Skeletal muscle tissue (tissue), 5 donors: ENCODE measurements at places on chromosomes 4 and X. TPM values are rescaled to one million over a fixed set of nuclear protein-coding genes. Genes with fewer than 3 reads are reported as not detected.

Gene ITGB1BP2
- total RNA-seq, result 120 TPM

Gene BEX5
- 0.52 TPM for total RNA-seq

Gene DNAAF6
- total RNA-seq, result not detected

Gene MTNR1A
- not detected for total RNA-seq

Gene HHIP
- 8.4 TPM for total RNA-seq

Gene PCDH7
- 33.4 TPM for total RNA-seq

Gene DCLK2
- 7.3 TPM for total RNA-seq

Gene PARM1
- 28.7 TPM for total RNA-seq

Gene L1CAM
- total RNA-seq, result 1.6 TPM

Gene ERAS
- not detected for total RNA-seq

Gene APLN
- total RNA-seq, result 4.2 TPM

Gene PRDM5
- 61.1 TPM for total RNA-seq

Gene ADH1A
- total RNA-seq, result 0.52 TPM

Gene SPANXB1
- not detected for total RNA-seq

Gene MAGEA12
- not detected for total RNA-seq

Gene GATA1
- total RNA-seq, result 1.6 TPM

Gene EDA
- total RNA-seq, result 11.0 TPM

Gene FAT4
- total RNA-seq, result 66.3 TPM

Gene YY2
- total RNA-seq, result 1.6 TPM
